ENCODE measurements at places on chromosomes 3 and 15.

DNA sequence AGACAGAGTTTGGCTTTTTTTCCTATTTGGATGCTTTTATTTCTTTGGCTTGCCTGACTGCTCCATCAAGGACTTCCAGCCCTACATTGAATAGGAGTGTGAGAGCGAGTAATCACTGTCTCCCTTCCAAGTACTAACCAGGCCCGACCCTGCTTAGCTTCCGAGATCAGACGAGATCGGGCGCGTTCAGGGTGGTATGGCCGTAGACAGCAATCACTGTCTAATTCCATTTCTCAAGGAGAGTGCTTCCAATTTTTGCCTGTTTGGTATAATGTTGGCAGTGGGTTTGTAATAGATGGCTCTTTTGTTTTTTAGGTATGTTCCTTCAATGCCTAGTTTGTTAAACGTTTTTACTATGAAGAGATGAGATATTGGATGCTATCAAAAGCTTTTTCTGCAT lies 125.0 kb upstream of the PEX5L start:
- DNase-seq: no peak

DNA sequence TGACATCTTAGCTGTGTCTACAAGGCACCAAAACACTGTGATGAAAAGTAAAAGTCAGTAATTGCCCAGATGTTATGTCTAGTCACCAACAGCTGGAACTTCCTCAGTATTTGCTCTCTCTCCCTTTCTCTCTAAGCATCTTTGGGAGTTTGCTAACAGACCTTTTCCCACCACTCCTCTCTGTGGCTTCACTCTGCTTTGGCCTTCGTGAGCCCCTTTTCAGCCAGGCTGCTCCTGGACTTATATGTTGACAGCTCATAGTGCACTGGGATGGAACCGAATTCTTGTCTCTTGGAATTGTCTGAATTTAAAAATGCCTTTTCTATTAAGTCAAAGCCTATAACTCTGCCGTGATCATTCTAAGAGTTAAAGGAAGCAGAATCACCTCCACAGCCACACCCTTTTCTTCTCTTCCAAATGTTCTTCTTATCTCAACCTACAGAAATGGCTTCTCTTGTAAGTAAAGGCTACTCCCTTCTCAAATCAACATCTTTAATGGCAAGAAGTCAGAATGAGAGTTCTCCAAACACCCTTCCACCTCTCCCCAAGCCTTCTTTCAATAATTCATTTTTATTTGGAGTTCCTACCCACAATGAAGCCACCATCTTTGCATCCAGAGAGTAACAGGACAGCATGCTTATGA lies 17.2 kb upstream of the FOXP1 start:
- no peak for DNase-seq

GRCh38 chr3:178513546-178514380 lies 22.5 kb upstream of the KCNMB2 start:
- DNase-seq: no peak

GRCh38 chr3:153051427-153052095 lies 110.5 kb upstream of the RAP2B start:
- DNase-seq: no peak

- no peak for DNase-seq
Measured at GRCh38 chr15:68271854-68272471, 5.6 kb upstream of the FEM1B start.

GRCh38 chr3:71107926-71108325 lies 475.6 kb downstream of the FOXP1 start:
- DNase-seq: no peak

- no peak for DNase-seq
Measured at GRCh38 chr15:64072812-64073211, 20.8 kb downstream of the CIAO2A start.

DNA sequence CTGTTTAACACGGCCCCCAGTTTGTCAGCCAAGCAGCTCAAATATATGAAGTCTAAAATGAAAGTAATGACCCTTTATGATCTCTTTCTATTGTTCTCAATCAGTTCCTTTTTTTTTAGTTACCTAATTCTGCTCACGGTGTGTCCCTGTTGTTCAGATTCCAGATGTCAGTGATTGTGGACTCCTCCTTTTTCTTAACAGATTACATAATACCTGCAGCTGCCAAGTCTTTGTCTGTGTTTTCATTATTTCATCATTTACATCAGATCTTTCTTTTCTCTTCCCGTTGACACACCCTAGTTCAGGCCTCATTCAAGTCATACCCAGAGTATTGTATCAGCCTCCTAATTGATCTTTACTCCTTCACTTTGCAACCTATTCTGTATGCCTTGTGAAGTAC lies 56.1 kb upstream of the SKIL start:
- no peak for DNase-seq

DNA sequence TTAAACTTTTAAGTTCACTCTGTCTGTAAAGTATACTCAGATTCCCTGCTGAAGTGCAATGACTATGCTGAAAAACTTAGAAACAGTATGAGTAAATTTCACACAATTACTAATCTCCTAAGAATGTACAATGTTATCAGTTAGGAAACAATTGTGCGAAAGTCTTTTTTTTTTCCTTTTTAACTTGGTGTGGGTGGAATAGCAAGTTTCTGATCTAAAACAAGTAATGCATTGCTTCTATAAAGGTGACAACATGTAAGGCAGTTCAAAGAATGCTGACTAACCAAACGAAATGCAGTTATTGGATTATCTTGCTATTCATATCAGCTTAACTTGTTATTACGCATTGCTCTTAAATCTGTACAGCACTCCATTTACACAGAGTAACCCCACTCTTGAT lies 19.3 kb upstream of the SLC12A8 start:
- no peak for DNase-seq

- no peak for DNase-seq
Measured at GRCh38 chr15:81275711-81276392, 48.1 kb downstream of the STARD5 start.

GRCh38 chr15:40438712-40439111 lies 2.0 kb upstream of the BAHD1 start:
- DNase-seq: no peak

GRCh38 chr15:69735121-69735520 lies 282.5 kb downstream of the RPLP1 start:
- DNase-seq: no peak

GRCh38 chr15:50250760-50251394 lies 14.6 kb downstream of the HDC start:
- DNase-seq: no peak

DNA sequence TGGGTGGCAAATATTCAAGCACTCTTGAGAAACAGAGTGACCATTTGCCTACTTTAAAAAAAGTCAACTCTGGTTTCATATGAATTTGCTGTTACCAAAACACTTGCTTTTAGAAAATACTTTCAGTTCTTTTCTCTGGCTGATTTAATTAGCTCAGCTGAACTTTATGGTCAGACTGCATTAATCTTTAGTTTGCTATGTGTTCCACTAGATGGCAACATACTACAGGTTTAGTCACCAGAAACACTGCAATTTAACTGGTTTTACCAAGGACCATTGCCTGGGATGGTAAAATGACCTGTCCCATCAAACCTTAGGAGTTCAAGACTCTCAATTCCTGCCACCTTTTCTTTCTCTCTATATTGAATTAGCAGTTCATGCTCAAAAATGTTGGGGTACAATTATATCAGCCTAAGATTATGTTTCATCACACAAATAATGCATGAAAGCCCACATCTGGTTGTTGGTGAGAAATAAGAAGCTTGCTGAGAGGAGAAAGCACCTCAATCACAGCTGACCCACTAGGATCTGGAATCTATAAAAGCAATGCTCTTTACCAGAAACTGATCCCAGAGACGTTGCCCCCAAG lies 14.2 kb downstream of the EIF4E3 start:
- no peak for DNase-seq
